ENCODE measurements at places on chromosomes 7 and 10.
A peak's percentile ranks its signal among the peaks of the same experiment; 100 is the strongest.

- no peak for DNase-seq
These were observed 39.3 kb upstream of the CUX1 start for GRCh38 chr7:101778026-101778580.

- no peak for DNase-seq
These were observed 11.5 kb upstream of the PSTK start for GRCh38 chr10:122968698-122969097.

DNA sequence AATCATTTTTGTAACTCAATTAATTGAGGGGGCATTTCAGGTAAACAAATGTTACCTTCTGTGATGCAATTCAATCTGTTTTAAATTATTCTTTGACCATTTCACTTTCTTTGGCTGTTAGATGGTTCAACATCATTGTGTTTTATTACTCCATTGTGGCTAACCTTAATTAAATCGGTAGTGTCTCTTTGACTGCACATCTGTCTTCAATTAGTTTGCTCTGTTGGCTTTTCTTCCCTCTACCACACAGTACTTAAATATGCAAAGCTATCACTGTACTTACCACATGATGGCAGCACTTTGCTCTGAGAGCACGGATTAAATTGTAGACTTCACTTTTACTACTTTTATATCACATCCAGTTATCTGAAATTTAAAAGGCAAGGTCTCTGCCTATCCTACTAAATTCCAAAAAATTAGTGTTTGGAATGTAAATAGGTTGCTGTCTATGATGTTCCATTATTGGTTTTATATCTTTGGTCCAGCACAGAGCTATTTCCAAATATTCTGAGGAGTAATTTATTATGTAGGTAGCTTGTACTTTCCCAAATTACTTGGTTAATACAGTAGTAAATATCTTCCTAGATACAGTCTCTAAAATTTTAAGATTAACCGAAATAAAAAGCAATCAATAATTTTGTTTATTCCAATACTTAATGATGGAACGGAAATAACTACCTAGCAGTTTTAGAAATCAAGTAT lies 352.0 kb downstream of the PCLO start:
- peak; percentile 13 for DNase-seq

DNA sequence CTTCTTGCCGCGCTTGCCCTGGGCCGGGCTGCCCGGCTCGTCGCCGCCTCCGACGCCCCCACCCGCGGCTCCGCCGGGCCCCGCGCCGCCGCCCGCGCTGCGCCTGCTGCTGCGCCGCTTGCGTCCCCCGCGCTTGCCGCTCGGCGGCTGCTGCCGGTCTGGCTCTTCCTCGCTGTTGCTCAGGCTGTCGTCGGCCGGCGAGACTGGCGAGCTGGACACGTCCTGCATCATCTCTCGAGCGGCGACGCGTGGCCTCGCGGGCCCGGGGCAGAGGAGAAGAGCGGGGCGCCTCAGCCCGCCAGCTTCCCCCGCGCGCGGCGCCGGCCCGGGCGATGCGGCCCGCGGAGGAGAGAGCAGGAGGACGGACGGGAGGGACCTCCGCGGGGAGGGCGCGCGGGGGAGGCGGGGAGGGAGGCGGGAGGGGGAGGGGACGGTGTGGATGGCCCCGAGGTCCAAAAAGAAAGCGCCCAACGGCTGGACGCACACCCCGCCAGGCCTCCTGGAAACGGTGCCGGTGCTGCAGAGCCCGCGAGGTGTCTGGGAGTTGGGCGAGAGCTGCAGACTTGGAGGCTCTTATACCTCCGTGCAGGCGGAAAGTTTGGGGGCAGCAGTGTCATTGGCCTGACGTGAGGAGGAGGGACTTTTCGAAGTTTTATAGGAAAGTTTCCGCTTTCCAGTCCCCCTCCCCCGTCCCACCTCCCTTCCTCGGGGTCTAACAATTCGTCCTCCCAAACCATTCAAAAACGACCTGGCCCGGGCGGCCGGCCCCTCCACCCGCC lies at the start of gene TWIST1:
TSS of gene TWIST1 (minus strand) at position 546 of the 779 bp plus-strand sequence. CDS start at position 231, 315 bp downstream.
- DNase-seq = no peak

- no peak for DNase-seq
These were observed 11.4 kb upstream of the PAX4 start for GRCh38 chr7:127629268-127629854.

Measured in caudate nucleus (tissue), 63 donors.